ENCODE measurements at places on chromosomes 12 and 14. TPM values are rescaled to one million over a fixed set of nuclear protein-coding genes. Genes with fewer than 3 reads are reported as not detected.

- DNase-seq = no peak
- H3K4me3 ChIP-seq = no peak overlapping the region
- H3K27ac ChIP-seq = no peak overlapping the region
- no peaks in the 10 kb centered on the region for H3K27me3 ChIP-seq
- H3K4me1 ChIP-seq = no peaks in the 10 kb centered on the region
- H3K36me3 ChIP-seq = peaks cover 7% of the 10 kb centered on the region
Measured at GRCh38 chr14:31357279-31357678, 63.1 kb downstream of the HEATR5A start.

DNA sequence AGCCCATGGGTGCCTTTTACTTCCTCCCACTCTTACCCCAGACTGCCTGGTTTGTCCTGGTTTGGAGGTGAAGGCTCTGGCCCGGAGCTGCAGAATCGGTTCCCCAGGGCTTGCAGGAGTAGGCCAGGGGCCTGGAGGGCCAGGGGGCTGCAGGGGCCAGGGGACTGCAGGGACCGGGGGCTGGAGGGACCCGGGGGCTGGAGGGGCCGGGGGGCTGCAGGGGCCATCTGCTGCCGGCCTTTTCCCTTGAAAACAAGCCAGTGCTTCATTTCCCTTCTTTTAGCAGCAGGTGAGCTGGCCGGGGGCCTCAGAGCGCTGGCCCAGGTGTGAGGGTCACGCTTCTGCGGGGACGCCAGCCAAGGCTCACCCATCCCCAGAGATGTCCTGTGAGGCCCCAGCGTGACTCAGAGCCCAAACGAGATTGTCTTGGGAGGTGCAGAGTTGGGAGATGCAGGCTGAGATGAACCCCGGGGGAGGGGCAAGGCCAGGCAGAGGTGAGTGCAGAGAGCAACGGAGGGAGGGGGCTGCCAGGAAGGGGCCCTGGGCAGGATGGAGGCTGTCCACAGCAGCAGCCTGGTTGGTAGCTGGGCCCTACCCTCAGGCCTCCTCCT, 154.9 kb downstream of the KIF26A start:
- H3K36me3 ChIP-seq = no peaks in the 10 kb centered on the region
- DNase-seq = no peak
- no peaks in the 10 kb centered on the region for H3K4me1 ChIP-seq
- no peaks in the 10 kb centered on the region for H3K27me3 ChIP-seq

- no peaks in the 10 kb centered on the region for H3K36me3 ChIP-seq
- no peak overlapping the region for H3K4me3 ChIP-seq
- no peaks in the 10 kb centered on the region for H3K4me1 ChIP-seq
- H3K27me3 ChIP-seq = no peaks in the 10 kb centered on the region
- no peak for DNase-seq
Measured at GRCh38 chr12:63752283-63752682, 27.4 kb upstream of the RXYLT1 start.

- no peaks in the 10 kb centered on the region for H3K27me3 ChIP-seq
- H3K27ac ChIP-seq = no peak overlapping the region
- H3K4me3 ChIP-seq = no peak overlapping the region
- H3K4me1 ChIP-seq = peaks cover 9% of the 10 kb centered on the region
Measured at GRCh38 chr14:104786091-104786586, 9.4 kb downstream of the AKT1 start.

DNA sequence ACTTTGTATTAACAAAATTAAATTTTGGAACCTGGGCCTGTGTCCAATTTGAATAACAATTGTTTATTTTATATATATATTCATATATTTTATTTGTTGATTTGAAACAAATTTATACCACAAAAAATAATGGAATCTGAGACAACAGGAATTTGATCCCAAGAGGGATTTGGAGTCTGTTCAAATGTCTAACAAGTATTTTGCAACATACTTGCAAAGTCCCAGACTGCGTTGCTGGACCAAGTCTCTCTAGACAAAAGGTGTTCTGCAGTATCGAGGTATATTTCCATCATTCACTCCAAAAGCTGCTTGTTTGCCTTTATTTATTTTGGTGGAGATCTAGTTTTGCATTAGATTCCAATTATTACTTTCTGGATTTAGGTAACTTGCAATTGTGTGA, 68.7 kb upstream of the PTPRR start:
- H3K4me1 ChIP-seq = no peaks in the 10 kb centered on the region
- no peak overlapping the region for H3K4me3 ChIP-seq
- no peaks in the 10 kb centered on the region for H3K27me3 ChIP-seq
- no peaks in the 10 kb centered on the region for H3K36me3 ChIP-seq

DNA sequence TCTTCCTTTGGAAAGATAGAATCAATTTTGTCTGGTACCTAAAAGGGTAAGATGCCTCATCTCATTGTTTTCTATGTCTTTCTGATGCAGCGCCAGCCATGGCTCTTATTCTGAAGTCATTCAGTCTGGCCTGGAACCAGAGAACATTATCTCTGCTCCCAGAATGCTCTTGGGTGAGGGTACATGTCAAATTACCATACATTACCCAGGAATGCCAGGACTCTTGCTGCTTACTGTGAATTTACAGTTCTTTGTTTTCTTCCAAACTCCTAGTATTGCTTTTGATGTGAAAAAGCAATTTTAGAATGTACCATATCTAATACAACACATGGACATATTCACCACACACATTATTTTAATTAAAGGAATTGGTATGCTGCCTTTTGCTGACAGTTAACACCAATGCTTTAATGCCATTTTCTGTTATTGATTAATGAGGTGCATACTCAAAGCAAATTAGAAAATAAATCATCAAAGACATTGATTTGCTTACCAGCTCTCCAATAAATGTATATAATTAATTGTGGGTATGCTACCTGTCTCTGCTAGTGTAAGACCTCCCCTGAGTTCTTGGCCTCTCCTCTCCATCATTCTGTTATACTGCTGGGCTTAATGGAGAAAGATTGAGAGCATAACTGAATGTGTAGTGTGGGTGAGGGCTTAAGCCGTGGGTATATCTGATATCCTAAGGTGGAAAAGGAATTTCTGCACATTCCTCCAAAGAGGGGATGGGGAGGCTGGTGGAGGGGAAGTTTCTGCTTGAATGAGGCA, 337.7 kb downstream of the C12orf75 start:
- no peaks in the 10 kb centered on the region for H3K27me3 ChIP-seq
- DNase-seq = no peak
- no peaks in the 10 kb centered on the region for H3K36me3 ChIP-seq
- no peak overlapping the region for H3K4me3 ChIP-seq
- no peak overlapping the region for H3K27ac ChIP-seq
- no peaks in the 10 kb centered on the region for H3K4me1 ChIP-seq

DNA sequence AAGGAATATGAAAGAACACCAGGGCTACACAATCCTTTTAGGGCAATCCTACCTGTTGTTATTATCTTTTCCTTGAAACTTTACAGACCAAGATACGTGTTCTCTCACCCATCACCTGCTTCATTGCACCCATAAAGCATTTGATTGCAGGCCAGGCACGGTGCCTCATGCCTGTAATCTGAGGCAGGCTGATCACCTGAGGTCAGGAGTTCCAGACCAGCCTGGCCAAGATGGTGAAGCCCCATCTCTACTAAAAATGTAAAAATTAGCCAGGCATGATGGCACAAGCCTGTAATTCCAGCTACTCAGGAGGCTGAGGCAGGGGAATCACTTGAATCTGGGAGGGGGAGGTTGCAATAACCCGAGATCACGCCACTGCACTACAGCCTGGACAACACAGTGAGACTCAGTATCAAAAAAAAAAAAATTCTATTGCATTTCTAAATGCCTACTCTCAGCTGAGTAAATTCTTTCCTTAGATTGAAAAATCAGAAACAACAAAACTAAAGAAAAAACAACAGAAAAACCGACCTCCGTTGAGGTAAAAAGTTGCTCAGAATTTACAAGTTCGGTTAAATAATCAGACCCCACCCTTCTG, 183.7 kb upstream of the TMEM132C start:
- no peaks in the 10 kb centered on the region for H3K27me3 ChIP-seq
- H3K4me1 ChIP-seq = no peaks in the 10 kb centered on the region
- no peak for DNase-seq
- no peaks in the 10 kb centered on the region for H3K36me3 ChIP-seq

DNA sequence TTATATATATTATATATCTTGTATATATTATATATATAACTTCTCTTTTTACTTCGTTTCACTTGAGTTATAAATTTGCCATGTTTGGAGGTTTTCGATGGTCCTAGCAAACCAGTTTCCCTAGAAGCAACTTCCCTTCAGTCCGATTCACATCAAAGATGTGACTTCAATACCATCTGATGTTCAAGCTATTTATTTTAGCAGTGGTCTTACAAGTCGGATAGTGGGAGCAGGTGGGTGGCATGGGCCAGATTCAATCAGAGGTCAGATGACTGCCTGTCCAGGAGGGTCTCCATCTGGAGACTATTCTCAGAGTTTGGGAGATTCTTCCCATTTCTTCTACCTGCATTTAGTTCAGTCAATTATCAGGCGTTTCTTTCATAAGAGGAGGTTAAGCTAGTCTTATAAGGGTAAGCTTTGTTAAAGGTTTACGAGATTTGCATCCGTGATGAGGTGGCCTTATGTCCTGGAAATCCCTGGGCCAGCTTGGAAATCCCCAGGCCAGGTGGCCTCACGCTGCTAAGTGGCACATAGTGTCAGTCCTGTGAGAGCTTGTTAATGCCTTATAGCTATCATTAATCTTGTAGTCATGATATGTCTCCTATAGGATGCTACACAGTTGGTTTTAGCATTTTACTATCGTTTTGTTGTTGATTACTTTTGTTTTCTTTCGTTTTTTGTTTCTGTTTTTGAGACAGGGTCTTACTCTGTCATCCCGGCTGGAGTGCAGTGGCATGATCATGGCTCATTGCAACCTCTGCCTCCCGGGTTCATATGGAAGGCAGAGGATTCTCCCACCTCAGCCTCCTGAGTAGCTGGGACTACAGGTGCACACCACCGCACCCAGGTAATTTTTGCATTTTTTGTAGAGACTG, 145.8 kb downstream of the BICD1 start:
- H3K27me3 ChIP-seq = no peaks in the 10 kb centered on the region
- H3K36me3 ChIP-seq = no peaks in the 10 kb centered on the region
- DNase-seq = no peak

DNA sequence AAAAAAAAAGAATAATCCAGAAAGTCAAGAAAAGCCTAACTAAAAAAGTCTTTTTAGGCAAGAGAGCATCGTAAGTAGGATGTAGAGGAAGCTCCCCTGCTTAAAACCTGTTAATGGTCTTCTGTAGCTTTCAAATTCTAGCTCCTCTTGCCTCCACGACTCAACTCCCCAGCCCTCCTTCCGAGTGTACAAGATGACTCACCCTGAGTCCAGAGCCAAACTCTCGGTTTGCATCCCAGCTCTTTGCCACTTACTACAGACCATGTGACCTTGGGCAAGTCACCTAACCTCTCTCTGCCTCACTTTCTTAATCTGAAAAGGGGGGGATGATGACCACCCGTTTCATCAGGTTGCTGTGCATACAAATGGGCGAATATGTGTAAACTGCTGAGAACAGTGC, 460.4 kb downstream of the DPF3 start:
- no peaks in the 10 kb centered on the region for H3K4me1 ChIP-seq
- no peak for DNase-seq
- H3K27ac ChIP-seq = no peak overlapping the region
- H3K36me3 ChIP-seq = no peaks in the 10 kb centered on the region
- no peak overlapping the region for H3K4me3 ChIP-seq
- H3K27me3 ChIP-seq = no peaks in the 10 kb centered on the region

- H3K4me3 ChIP-seq = no peak overlapping the region
- H3K36me3 ChIP-seq = no peaks in the 10 kb centered on the region
- DNase-seq = no peak
- no peaks in the 10 kb centered on the region for H3K4me1 ChIP-seq
Measured at GRCh38 chr14:60744566-60744965, 10.0 kb downstream of the MNAT1 start.

AICDA gene
- 0.71 TPM for total RNA-seq

SRGAP1 gene
- 0.61 TPM for total RNA-seq

MFAP5 gene
- total RNA-seq = not detected

Measured in CD8-positive, alpha-beta memory T cell (primary cell).